ENCODE measurements at places on chromosomes 11 and 22.
A peak's percentile ranks its signal among the peaks of the same experiment; 100 is the strongest.

- DNase-seq, result no peak
These were observed 6.2 kb upstream of the APLP2 start for GRCh38 chr11:130063451-130063850.

DNA sequence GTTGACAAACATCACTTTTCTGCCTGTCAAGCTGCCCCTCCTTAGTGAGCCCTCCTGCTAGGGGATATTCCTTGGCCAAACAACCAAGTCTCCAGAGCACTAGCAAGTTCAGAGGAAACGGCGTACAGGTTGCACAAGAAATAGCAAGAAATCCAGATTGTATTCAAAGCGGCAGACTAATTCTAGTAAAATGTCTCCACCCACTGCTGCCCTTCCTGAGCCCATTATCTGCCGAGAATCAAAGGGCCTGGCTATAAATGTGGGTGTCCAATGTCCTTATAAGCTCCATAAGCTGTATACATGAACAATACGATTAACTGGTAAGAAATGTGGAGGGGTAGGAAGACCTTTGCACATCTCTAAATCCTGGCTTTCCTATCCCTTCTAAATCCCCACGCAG, 44.0 kb upstream of the AKIP1 start:
- no peak for DNase-seq

DNA sequence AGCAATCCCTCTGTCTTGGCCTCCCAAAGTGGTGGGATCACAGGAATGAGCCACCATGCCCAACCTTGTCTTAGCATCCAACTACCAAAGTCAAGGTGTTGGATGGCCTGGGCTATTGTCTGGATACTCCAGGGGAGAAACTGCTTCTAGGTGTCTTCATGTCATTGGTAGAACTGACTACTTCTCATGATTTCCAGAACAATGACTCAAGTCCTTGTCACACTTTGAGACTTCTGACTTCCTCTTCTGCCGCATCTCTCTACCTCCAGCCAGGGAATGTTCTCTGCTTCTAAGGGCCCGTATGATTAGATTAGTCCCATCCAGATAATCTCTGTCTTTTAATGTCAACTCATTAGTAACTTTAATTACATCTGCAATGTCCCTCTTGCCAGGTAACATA, 30.6 kb downstream of the APOL6 start:
- no peak for DNase-seq

DNA sequence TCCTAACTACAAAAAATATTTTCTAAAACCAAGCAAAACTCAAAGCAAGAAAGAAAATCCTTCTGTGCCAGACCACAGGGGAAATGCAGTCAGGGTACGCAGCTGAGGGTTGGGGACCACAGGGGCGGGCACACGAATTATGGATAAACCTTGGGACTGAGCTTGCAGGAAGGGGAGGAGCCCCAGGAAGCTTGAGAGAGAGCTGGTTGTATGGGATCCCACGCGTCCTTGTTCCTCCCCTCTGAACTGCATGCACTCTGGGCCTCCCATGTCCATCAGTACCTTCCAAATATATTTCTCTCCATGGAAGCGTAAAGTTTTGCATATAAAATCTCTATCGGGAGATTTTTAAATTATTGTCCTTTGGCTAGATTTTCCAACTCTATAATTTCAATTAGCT, 673.4 kb downstream of the TBC1D22A start:
- DNase-seq, result no peak

DNA sequence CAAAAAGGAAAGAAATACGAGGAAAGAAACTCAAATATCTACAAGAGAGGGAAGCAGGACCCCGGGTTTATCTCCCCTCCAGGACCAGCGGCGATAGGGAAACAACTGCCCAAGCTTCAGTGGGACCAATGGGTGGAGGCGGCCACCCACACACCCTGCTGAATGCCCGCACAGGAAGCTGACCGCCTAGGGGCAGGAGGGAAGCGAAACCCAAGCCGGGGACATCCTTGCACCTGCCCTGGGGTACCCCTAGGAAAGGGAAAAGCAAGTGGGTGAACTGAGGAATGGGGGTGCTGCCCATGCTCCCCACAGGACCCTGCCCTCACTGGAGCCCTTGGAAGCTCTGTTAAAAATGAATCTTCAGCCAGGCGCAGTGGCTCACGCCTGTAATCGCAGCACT, 27.6 kb upstream of the HMOX1 start:
- no peak for DNase-seq

DNA sequence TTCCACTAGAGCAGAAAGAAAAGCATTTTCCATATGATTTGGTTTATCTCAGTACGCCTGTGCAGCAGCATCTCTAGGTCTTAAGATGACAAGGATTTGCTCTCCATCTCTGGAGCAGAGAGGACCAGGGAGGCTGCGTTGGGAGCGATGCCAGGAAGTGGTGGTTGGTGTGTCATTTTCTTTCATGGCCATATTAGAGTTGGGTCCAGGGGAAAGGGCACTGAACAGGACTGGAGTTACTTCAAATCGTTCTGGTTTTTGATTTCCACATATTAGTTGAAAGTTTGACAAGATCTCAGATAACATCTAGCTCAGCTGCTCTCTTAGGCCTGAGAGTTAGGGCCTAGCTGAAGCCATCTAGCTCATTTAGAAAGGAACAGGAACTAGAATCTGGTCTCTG, 157.7 kb downstream of the ADAMTS15 start:
- no peak for DNase-seq

DNA sequence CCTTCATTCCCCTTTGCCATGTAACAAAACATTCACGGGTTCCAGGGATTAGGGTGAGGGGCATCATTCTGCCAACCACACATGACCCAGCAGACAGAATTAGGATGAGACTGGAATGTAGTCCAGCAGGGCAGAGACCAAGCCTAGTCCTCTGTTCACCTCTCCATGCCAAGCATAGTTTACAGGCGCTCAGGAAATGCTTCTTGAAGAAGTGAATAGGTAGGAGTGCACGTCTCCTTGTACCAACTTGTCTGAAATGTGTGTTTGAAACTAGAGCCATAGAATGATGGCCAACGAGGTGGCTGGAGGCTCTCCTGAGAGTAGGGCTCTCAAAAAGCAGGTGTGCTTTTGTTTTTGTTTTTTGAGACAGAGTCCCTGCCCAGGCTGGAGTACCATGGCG, 8.2 kb downstream of the SPINDOC start:
- DNase-seq, result no peak

DNA sequence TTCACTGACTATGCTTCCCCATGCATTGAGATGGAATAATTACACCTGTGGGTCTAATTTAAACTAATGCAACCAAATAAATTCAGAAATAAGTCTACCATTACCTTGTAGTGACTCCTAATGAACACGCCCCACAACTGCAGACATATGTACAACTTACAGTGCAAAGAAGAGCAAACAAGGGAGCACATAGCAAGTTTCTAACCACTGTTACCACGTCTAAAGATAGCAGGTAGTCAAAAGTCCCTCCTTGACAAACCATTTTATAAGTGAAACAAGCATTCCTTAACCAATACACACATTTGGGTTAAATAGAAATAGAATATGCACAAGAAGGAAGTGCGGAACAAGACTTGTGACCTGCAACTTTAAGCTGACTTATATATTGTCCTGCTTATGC, 20.6 kb downstream of the PHF21A start:
- no peak for DNase-seq

- no peak for DNase-seq
These were observed 348.5 kb downstream of the TBC1D22A start for GRCh38 chr22:47110817-47111443.

DNA sequence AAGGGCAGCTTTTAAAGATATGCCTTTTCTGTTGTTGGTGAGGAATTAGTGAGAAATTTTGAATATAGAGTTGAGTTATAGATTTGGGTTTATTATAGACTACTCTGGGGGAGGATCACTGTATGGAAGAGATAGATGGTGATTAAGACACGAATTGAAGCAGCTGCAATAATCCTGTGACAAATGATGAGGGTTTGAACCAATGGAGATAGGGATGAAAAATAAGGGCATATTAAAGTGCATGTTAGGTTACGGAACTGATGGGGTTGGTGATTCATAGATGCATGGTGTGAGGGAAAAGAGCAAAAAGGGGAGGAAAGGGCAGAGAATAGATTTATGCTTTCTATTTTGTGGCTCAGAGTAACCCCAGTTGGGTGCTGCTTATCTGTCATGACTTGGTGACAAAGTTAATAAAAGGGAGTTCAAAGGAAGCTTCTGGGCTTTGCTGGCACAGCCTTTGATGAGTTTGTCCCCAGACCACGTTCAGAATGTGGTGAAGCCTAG, 11.8 kb downstream of the C11orf87 start:
- no peak for DNase-seq

DNA sequence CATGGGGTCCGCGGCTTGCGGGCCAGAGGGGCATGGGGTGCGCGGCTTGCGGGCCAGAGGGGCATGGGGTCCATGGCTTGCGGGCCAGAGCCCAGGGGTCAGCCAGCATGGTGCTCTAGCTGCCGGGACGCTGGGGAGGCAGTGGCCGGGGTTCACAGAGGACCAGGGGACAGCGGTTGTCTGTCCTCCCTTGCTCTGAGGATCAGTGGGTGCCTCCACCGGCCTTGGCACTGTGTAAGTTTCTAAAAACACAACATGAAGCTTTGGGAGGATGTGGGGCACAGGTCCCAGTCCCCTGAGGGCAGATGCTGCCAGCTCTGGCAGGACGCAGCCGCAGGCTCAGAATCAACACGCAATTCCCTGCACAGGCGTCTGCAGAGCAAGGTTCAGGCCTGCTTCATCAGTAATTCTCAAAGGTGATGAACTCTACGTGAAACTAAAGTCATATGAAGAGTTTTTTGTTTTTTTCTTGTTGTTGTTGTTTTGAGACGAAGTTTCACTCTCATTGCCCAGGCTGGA, 3.0 kb downstream of the MLC1 start:
- no peak for DNase-seq

DNA sequence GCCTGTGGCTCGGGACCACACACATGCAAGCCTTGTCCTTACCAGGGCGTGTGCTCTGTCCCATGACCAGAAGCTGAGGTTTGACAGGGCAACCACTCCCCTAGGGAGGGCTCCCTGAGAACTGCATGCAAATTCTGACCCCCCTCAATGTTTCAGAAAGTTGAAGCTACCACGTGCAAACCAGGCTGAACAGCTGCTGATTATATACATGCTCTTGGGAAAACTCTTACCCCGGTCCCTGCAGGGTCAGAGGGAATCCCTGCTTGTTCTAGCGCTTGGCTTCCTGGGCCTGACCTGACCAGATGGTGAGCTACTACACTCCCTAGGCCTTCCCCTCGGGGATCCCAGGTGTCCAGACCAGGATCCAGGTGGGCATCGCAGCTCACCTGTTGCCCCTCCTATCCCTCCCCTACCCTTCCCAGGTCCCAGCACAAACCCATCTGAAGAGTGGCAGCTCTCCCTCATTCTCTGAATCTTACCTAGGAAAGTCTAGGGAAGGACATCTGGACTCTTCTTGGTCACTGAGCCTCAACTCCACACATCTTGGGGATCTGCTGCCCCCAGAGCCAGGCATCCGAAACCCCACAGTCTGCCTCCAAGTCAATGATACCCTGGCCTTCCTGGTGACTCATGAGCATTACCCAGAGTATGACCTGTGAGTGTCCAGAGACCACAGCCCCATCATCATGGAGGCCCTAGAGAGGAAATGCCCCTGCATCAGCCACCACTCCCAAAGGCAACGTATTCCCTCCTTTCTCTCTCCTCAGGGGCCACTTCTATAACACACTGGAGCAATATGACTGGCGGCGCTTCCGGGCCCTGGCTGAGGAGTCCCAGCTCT, 61.5 kb downstream of the BTG4 start:
- no peak for DNase-seq

- DNase-seq, result peak; percentile 74
These were observed 9.0 kb upstream of the CDC42EP2 start for GRCh38 chr11:65305501-65306268.

DNA sequence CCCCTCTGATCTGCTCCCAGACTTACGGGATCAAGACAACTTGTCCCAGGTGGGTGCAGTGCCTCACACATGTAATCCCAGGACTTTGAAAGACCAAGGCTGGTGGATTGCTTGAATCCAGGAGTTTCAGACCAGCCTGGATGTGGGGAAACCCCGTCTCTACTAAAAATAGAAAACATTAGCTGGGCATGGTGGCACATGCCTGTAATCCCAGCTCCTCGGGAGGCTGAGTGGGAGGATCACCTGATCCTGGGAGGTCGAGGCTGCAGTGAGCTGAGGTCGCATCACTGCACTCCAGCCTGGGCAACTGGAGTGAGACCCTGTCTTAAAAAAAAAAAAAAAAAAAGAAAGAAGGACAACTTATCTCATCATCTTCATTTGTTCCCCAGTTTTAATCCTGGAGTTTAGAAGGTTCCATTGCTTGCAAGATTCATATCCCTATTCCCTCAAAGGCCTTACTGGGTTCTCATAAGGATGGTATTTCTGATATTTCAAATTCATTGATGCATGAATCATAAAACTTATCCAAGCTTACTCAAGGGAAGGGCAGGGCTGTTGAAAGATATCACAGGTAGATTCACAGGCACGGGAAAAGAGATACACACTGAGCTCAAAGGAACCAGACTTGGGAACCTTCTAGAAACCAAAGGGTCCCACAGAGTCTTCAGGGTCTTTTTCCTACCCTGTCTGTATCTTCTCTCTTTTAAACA, 14.6 kb downstream of the ENDOD1 start:
- no peak for DNase-seq

GRCh38 chr11:128519338-128519737, 68.0 kb downstream of the ETS1 start:
- DNase-seq, result no peak

GRCh38 chr11:75627906-75628668, 40.8 kb downstream of the MAP6 start:
- DNase-seq, result no peak

- no peak for DNase-seq
These were observed 1.4 kb upstream of the MAPK11 start for GRCh38 chr22:50271519-50271970.

DNA sequence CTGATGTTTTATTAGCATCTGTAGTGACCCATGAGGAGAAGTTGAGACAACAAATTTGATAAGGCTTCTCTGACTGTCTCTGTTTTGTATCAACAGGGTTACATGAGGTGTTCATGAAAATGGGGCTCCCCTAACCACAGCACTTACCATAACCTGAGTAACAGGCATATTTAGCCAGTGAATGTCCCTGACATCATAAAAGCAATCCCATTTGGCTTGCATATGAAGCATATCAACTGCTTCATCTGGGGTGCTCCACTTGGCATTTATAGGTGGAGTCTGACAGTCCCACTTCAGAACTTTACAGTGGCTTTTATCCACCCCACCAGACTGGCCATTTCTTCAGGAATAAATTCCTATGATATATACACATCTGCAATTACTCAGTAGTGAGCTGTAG, 257.6 kb downstream of the LUZP2 start:
- DNase-seq, result no peak

DNA sequence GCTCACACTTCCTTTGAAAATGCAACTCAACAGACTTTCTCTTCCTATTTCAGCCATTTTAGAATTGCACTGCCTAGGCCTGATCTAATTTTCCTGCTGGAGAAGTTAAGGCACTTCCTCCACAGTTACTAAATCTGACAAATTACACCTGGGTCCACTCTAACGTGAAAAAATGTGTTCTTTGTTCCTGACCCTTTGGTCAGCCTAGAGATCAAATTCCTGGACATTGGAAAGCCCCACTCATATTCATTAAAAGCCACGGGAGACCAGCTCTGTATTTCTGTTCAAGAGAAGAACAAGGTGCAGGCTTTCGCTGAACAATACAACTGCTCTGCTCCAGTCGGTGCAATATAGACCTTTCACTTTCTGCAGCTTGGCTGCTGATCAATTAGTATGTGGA, 96.6 kb downstream of the MPPED2 start:
- DNase-seq, result no peak

Measured in skeletal muscle cell (primary cell).